ENCODE measurements at places on chromosomes 13 and 19.
A peak's percentile ranks its signal among the peaks of the same experiment; 100 is the strongest.

DNA sequence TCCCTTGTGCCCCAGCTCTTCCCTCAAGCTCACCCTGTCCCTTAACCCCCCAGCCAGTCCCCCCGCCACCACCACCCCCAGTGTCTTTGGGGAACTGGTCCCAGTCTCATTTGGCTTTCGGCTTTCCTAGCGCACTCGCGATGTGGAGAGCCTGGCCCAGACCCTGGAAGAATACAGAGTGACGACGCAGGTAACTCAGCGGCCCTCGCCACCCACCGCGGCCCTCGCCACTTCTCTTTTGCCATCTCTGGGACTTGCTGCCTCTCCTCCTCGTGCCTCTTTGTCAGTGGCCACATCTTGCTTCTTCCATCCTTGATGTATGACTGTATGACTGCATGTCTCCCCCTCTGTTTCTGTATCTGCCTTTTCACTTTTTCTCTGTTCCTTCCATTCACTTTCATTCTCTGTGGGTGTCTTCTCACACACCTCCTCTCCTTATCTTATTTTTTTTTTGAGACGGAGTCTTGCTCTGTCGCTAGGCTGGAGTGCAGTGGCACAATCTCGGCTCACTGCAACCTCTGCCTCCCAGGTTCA lies 15.7 kb downstream of the PTH2 start:
- DNase-seq: no peak

- no peak for DNase-seq
Measured at GRCh38 chr13:99465454-99465853, 35.8 kb upstream of the TM9SF2 start.

DNA sequence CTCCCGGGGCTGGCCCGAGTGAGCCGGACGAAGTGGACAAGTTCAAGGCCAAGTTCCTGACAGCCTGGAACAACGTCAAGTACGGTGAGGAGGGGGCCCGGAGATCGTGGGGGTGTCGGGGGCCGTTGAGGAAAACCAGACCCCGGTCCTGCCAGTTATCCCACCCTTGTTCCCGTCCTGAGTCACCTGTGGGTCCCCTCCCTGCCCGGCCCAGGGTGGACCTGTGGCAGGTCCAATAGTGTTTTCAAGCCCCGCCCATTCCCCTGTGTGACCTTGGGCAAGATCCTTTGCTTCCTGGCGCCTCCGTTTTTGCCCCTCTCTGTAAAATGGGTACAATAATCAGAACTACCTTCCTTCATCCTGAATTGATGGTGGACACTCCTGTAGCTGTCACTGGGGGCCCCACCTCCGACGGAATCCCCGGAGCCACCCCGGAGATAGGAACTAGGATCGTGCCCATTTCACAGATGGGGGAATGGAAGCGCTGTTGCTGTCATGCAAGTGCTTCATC lies 593 bp downstream of the ATG4D start:
- no peak for DNase-seq

- no peak for DNase-seq
Measured at GRCh38 chr13:41785402-41786172, 175.3 kb downstream of the VWA8 start.

- peak; percentile 8 for DNase-seq
Measured at GRCh38 chr13:74930402-74931165, 551.4 kb downstream of the TBC1D4 start.

DNA sequence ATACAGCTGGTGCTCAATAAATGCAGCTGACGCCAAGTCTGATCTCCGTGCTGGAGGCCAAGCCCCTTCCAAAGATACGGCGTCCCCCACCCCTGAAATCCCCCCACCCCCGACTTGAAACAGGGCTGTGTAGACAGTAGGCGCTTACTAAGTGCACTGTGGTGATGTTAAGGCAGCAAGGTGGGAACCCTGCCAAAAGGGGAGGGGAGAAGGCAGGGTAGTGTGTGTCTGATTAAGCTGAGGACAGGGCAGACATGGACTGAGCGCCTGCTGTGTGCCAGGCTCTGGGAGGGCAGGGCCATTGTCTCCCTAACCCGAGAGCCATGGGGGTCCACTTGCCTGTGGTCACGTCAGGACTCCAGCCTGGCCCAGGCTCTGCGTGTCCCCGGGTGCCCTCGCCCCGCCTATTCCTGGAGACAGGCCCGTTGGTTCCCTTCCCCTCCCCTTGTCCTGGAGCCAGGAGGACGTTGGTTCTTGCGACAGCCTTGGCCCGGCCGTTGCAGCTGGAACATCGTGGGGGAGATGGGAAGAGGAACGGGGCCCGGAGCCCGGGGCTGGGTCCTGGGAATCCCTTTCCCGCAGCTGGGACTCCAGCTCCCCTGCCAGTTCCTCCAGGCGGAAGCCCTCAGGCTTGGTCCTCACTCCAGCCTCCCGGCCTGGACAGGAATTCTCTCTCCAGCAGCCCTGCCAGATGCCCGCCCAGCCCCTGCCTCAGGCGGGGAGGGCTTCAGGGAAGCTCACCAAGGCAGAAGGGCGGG lies 1.7 kb upstream of the ELANE start:
- DNase-seq: peak; percentile 56

DNA sequence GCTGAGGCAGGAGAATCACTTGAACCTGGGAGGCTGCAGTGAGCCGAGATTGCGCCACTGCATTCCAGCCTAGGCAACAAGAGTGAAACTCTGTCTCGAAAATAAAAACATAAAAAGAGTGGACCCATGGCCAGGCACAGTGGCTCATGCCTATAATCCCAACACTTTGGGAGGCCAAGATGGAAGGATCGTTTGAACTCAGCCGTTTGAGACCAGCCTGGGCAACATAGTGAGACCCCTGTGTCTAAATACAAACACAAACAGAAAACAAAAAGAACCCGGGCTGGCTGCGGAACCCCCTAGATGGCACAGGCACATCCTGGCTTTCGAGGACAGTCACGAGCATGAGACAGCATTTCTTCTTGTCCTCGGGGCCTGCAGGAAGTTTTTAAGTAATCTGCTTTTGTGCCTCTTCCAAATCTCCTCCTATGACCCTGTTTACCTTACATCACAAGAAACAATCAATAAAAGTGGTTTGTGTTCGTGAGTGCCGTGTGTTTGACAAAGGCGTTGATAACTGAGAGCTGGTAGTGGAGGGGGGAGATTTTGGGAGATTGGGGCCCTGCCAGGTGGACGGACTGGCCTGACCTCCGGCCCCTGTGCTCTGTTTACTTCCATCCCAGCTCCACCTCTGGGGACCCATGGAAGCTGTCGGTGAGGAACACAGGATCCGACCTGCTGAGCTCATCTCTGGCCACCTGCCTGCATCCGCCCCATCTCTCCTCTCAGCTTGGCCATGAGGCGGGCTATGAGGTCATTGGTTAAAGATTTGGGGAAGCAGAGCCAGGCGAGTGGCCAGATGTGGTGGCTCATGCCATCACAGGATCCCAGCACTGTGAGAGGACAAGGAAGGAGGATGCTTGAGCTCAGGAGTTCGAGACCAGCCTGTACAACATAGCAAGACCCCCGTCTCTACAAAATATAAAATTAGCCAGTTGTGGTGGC lies 5.9 kb upstream of the GDF15 start:
- DNase-seq: peak; percentile 84

GRCh38 chr13:111960152-111960772 lies 106.7 kb upstream of the SOX1 start:
- no peak for DNase-seq

- no peak for DNase-seq
Measured at GRCh38 chr13:76813891-76814290, 72.3 kb downstream of the KCTD12 start.

- no peak for DNase-seq
Measured at GRCh38 chr13:43362556-43362955, 339.2 kb downstream of the DNAJC15 start.

DNA sequence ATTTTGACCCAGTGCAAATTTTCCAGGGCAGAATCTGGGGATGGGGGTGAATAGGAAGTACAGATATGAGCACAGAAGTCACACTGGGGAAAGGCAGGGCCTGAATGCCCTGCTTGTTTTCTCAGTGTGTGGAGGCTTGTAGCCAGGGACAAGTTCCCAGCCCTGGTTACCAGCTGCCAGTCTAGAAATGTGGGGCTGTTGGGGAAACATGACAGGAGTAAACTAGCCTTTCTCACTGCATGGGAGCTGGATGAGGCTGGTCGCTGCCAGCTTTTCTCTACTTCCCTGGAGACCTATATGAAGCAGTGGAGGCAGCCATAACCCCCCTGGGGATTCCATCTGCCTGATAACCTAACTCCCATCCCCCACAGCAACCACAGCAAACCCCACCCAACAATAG lies 2267.7 kb downstream of the PCDH9 start:
- no peak for DNase-seq

- DNase-seq: no peak
Measured at GRCh38 chr13:101121608-101122007, 294.7 kb downstream of the NALCN start.

- DNase-seq: no peak
Measured at GRCh38 chr13:66553391-66553790, 676.7 kb downstream of the PCDH9 start.

GRCh38 chr19:17946965-17947784 lies 14.4 kb downstream of the CCDC124 start:
- no peak for DNase-seq

DNA sequence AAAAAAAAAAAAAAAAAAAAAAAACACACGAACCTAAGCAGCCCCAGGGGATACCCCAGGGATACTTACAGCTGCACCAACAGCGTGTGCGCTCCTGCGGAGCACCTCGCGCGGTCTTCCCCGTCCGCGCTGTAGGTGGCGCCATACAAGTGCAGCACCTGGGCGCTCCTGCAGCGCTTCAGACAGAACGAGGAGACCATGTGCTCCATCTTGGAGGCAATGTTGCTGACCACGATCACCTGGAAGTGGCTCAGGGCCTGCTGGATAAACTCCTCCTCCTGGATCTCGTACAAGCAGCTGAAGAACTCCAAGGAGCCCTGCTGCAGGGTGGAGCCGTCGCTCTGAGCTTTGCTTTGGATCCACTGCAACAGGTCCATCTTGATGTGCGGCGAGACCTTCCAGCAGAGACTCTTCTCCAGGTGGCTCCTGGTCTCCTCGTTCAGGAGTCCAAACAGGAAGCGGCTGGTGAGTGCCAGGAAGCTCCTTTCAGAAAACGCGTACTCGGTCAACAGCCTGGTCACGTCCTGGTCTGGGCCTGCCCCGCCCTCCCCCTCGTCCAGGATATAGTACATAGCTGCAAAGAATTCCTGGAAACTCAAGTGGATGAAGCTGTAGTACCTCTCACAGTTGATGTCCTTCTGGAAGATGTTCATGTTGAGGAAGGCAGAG lies 14.5 kb downstream of the NLRP12 start:
- no peak for DNase-seq

DNA sequence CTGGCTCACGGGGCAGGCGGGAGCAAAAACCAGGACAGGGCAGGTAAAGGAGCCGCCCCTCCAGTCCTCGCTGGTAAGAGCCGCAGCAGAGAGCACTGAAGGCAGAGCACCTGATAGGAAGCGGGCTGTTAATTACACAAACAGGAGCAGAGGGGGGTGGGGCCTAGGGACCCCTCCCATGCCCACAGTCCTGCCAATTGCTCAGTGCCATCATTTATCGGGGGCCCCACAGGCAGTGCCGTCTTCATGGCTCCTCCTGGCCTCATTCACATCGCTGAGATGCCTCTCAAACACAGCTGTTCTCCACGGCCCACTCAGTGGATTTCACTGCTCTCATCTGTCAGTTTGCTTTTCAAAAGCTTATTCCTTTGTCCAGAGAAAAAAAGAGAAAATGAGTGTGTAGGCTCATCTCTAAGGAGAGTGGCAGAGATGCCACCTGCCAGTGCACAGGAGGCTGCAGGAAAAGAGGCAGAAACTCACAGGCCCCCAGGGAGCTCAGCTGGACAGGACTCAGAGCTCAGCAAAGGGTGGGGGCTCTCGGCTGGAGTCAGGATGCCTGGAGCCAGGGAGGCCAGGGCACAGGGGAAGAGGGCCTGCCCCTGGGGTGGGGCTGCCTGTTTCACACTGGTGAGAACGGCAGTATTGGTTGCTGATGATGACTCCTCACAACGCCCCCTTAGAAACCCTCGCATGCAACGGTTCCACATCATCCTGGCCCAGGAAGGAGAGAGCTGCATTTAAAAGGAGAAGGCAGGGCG lies 174.6 kb downstream of the COL4A1 start:
- no peak for DNase-seq

GRCh38 chr13:101626925-101627555 lies 174.6 kb downstream of the ITGBL1 start:
- DNase-seq: no peak

DNA sequence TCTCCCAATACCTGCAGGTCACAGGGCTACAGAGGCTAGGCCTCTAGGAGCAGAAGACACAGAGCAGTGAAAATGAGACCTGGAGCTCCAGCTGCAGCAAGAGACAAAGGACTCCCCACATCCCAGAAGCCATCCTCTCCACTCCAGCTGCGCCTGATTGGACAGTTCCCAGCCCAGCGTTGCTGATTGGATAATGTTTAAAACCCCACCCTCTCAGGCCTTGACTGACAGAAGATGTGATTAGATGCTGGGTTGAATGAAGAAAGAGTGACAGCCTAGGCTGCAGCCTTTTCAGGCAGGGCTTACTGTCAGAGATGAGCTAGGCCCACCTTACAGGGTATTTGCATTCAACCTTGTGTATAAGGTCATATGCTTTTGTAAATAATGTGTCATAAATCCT lies 59.4 kb downstream of the ZNF708 start:
- no peak for DNase-seq

DNA sequence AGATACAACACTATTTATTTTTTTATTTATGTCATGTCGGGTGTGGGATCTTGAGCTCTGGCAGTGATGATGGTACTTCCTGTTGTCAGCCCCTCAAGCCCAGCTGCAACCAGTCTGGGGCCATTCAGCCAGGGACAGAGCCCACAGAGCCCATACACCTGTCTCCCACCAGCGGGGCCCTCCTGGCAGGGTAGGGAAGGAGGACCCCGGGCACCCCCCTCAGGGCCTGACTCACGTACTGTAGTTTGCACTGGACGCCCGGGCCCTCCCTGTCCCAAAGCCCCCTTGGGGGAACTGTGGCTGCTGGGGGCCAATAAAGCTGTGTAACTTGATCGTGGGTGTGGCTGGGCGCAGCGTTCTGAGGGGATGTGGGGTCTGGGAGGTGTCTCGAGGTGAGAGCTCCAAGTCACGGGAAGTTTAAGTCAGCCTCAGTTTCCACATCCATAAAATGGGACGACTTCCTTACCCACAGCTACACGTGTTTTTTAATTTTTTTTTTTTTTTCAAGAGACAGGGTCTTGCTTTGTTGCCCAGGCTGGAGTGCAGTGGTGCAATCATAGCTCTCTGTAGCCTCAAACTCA lies 9.5 kb downstream of the ATG4D start:
- no peak for DNase-seq
